IPS-NIHi11 (cell line): ENCODE measurements at places on chromosomes 16 and 17.
A peak's percentile ranks its signal among the peaks of the same experiment; 100 is the strongest.

DNA sequence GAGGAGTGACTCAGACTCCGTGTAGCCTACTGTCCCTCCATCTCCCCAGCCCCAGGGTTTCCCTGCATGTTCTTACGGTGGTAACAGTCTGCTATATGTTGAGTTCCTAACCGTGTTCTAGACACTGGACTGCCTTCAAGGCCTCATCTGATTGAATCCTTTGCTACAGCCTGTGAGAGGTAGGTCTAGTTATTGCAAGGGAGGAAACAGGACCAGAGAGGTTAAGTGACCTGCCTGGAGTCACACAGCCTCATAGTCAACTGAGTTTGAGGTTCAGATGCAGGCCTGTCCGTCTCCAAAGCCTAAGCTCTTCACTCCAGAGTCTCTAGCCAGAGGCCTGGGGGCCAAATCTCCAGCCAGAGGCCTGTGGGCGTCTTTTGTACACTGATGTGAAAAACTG lies 98.0 kb downstream of the SDR42E1 start:
- no peak for DNase-seq

- peak; percentile 80 for DNase-seq
Measured at GRCh38 chr17:27601069-27601974, 29.7 kb upstream of the LGALS9 start.

- DNase-seq, result peak; percentile 75
Measured at GRCh38 chr17:77924757-77925336, 33.7 kb upstream of the TNRC6C start.

DNA sequence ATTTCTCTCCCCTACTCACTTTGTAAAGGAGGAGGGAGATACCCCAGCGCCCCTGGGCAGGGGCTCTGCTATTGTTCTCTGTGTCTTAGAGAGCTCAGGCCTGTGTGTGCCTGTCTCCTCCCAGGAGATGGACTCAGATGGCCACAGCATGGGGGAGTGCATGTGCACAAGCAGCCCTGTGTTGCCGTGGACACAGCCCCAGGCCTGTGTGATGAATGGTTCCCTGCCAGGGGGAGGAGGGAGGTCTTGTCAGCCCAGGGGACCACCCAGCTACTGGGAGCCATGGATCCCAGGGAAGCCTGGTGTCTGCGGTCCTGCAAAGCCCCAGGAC lies 26.3 kb downstream of the GINS2 start:
- no peak for DNase-seq

DNA sequence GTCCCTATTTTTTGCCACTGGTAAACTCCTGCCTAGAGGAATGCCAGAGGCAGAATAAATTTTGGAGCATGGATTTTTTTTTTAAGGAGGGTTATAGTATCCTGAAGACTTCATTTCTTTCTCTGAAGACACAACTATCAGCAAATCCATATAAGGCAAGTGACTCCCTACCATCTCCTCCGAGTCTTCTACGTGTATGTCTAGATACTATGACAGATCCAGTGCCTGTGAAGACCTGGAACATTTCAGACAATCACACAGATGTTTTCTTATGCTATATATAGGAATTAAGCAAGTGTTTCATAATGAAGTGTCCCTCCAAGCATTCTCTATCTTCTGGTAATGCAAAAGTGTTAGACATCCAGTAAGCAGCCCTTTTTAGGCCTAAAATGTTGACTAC lies 255.5 kb upstream of the TBX2 start:
- no peak for DNase-seq

DNA sequence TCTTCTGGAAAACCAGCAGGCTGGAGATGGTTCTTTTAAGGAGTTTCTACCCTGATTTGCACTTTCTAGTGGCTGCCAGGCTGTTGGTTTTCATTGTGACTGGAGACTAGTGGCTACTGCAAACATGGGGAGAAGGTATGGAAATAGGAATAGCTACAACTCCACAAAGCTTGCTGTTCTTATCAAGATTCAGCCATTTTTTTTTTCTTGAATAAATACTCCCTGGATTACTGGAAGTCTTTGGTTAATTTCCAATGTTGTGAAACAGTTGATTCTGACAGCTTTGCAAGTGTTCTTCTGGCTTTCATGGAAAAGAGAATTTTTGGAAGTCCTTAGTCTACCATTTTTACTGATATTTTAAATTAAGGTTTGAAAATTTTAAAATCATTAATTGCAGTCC lies 277.7 kb downstream of the HS3ST3A1 start:
- DNase-seq, result no peak

DNA sequence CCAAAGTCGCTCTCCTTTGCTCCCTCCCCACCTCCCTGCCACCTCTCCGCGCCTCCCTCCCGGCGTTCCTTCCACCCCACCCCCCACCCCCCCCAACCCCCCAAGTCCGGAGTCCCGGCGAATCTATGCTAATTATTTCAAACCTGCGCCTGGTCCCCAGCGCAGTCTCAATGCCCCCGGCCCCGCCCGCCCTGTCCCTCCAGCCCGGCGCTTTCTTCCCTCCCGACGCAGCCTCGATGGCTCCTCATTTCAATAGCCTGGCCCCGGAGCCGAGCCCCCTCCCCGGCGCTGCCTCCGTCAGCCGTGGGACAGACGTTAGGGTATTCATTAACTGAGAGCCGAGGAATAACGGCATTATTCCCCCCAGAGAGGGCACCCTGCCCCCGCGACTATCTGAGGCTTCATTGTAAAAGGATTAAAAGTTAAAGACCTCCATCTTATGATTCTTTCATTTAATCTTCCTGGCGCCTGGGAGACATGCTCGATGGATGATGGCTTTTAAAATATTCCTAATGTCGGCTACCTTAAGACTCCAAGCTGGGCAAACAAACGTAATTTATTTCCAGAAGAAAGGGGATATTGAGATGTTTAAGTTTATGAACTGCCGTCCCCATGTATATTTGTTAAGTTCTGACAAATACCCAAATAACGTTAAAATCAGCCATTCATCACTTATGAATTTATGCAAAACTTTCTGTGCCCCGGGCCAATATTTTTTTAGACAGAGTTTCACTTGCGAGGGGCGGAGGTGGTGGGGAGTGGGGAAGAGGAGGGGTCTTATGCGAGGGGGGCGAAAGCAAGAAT lies 3.4 kb downstream of the NOG start:
- peak; percentile 46 for DNase-seq

DNA sequence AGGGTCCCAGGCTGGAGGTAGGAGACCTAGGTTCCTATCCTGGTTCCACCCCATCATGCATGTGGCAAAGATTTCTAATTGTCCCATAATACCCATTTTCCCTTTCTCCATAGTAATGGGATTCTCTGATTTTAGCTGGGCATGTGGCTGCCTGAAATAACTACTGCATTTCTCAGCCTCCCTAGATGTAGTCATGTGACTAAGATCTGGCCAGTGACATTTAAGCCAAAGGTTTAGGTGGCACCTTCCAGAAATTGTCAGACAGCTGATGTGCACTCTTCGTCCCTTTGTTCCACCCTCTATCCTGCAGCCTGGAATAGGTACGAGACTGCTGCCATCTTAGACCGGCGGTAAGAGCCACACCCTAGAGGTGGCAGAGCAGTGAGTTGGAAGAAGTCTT lies 8.2 kb downstream of the NXPH3 start:
- DNase-seq, result no peak

- DNase-seq, result peak; percentile 7
Measured at GRCh38 chr17:2694381-2695242, 17.0 kb downstream of the CLUH start.

- no peak for DNase-seq
Measured at GRCh38 chr16:6861815-6862477, 470.7 kb upstream of the RBFOX1 start.

DNA sequence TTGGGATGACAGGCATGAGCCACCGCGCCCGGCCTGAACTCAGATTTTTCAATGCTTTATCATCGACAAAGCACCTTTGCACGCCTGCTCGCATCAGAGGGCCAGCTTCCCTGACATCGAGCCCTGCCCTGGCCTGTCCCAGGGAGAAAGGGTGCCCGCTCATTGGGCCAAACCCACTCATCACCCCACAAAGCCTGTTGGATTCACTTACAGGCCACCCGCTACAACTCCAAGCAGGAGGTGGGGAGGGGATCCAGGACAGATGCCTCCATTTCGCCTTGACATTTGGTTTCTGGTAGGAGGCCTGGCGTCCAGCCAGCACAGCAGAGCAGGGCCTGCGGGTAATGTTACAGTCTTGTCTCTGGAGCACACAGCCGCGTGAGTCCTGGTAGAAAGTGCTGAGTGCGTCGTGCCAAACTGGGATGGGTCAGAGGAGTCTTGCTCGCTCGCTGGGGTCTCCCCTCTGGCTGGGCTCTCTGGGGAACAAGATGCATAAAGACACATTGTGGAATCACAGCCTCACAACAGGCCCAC lies 19.8 kb downstream of the SMTNL2 start:
- DNase-seq, result no peak

- no peak for DNase-seq
Measured at GRCh38 chr17:82943751-82944150, 103.9 kb upstream of the ZNF750 start.

DNA sequence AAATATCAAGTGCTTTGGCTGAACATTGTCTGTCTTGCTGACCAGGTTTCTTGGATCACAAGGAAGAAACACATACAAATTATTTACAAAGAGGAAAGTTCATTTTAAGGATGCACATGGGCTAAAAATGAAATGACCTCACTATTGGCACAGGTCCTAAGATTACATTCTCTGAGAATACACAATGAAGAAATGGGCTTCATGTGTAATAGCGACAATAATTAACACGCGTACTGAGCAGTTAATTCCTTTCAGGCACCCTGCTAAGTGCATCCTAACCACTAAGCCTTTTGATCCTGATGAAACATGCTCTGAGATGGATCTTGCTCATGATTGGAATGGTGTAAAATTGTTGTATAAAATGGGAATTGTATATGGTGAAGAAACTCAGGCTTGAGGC lies 429.0 kb downstream of the HS3ST4 start:
- no peak for DNase-seq

GRCh38 chr17:68461122-68461539 lies 3.8 kb upstream of the WIPI1 start:
- no peak for DNase-seq

- no peak for DNase-seq
Measured at GRCh38 chr17:10757647-10758046, 27.8 kb upstream of the TMEM220 start.

DNA sequence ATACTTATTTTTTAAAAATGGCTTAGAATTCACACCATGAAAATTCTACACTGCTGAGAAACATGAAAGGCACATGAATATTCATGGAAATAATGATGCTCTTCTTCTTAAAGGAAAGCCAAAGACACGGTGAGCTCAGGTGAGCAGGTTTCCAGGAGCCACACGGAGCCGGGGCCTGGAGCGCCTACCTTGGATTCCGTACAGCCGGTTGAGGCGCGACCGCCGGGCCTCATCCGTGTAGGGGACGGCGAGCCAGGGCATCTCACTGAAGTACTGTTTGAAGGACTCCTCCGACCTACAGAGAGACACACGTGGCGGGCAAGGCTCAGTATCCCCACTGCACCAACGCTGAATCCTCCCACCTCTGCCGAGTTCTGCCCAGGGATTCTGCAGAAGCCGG lies 37.1 kb downstream of the MRM3 start:
- DNase-seq, result no peak

DNA sequence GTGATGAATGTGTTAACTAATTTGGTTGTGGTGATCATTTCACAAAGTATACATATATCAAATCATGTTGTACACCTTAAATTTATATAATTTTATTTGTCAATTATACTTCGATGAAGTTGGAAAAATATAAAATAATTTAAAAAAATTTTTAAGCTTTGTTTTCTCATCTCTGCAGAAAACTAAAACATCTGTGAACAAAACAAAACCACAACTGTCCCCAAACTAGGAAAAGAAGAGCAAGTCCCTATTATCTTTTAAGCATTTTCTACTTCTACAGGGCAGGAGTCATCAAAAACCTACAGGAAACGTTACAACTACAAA lies 6.5 kb downstream of the HSDL1 start:
- DNase-seq, result no peak

DNA sequence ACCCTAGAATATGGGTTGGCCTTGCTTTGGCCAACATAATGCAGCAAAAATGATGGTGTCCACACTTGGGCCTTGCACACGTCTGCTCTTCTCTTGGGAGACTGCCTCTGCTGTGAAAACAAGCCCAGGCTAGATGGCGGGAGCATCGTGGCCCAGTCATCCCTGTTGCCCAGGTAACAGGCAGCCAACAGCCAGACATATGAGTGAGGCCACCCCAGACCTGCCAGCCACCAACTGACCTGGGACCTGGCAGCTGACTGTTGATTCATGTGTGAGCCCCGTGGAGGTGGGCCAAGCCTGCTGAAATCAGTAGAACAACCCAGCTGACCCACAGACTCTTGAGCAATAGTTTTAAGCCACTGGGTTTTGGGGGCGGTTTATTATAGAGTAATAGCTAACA lies 39.4 kb upstream of the CDH3 start:
- DNase-seq, result no peak

- peak; percentile 66 for DNase-seq
Measured at GRCh38 chr16:4847774-4848587, 700 bp downstream of the UBN1 start.

- DNase-seq, result peak; percentile 40
Measured at GRCh38 chr17:9529033-9529700, 46.5 kb downstream of the STX8 start.

GRCh38 chr16:26031286-26031685 lies 339.5 kb downstream of the HS3ST4 start:
- no peak for DNase-seq

DNA sequence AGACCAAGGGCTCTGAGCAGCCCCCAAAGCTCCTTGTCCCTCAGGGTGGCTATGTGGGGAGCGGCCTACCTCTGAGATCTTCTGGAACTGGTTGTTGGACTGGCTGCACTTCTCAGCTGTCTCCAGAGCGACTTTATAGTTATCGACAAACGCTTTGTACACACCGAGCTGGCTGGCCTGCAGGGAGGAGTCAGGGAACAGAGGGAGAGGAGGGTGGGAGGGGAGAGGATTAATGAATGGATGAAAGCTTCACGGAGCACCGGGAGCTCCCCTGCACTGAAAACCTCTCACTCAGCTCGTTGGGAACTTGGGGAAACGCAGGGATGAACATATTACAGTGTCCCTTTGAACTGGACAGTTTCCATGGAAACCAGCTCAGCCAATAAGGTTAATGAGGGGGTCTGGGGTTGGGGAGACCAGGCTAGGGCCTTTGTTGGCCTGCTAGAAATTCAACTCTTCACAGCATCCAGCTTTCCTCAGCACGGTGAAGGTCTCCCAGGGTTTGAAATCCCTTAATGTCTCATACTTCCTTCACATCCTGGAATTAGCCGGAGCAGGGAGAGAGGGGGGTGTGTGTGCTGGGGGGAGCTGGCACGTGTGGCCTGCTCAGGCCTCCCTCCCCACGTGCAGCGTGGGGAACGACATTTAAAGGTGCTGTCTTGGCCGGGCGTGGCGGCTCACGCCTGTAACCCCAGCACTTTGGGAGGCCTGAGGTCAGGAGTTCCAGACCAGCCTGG lies 86.7 kb downstream of the TIMM22 start:
- DNase-seq, result no peak

- DNase-seq, result no peak
Measured at GRCh38 chr16:50088302-50088701, 22.5 kb downstream of the HEATR3 start.

- DNase-seq, result no peak
Measured at GRCh38 chr16:2210386-2211365, at the start of gene BRICD5. Gene BRICD5, minus strand, starts transcription at chr16:2210863. Its CDS starts 30 bp downstream, at chr16:2210833.

DNA sequence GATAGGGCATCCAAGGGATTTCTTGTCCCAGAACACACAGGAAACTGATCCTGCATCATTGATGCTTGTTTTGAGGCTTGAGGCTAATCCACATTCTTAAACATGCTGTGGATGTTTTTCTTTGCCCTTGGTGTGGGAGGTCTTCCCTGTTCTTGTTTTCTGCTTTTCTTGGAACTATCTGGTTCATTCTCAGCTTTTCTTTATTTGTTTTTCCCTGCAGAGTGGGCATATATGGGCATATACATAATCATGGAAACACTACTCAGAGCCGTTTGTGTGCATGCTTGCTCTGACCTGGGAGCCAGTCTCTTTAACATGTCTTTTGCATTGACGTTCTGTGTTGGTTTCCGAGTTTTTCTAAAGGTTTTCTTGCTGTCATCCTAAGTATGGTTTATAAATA lies 300.0 kb downstream of the SNX29 start:
- DNase-seq, result no peak
